ENCODE measurements at places on chromosomes 7 and 10.

- DNase-seq, result no peak
These were observed 63.4 kb downstream of the SYPL1 start for GRCh38 chr7:106048706-106049020.

- no peak for DNase-seq
These were observed 1020.1 kb downstream of the NXPH1 start for GRCh38 chr7:9453521-9453920.

GRCh38 chr10:101284744-101285463 is 55.6 kb upstream of the LBX1 start:
- no peak for DNase-seq

GRCh38 chr7:55187701-55188491 is 169.1 kb downstream of the EGFR start:
- no peak for DNase-seq

GRCh38 chr10:35507519-35508109 is 97.5 kb upstream of the GJD4 start:
- no peak for DNase-seq
